ENCODE measurements at places on chromosomes 6 and 20.

GRCh38 chr20:47659904-47660601, 125.2 kb downstream of the SULF2 start:
- DNase-seq = no peak

GRCh38 chr20:63342561-63343459, 18.3 kb downstream of the CHRNA4 start:
- DNase-seq = no peak

DNA sequence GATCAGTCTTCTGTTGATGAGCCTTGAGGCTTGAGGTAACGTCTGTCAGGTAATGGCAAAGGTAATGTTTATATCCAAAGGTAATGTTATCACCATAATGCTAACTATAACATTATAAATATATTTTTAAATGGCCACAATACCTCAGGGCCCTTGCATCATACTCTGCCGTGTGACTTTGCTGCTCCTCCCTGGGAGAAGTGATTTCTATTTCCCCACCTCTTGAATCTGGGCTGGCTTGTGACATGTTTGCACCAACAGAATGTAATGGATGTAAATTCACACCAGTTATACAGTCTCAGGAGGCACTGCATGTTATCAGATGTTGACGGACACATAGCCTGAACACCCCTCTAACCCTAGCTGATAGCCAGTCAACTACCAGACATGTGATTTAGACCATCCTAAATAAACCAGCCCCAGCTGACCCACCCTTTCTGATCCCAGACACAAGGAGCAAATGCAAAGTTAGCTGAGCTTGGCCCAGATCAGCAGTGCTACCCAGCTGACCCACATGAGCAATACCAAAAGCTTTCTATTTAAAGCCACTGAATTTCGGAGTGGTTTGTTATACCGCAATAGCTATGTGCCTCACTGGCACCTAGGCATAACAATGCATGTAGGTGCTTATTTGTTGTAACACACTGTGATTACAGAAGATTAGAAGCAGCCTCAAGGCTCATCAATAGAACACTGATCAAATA, 93.8 kb upstream of the SIRPA start:
- no peak for DNase-seq

DNA sequence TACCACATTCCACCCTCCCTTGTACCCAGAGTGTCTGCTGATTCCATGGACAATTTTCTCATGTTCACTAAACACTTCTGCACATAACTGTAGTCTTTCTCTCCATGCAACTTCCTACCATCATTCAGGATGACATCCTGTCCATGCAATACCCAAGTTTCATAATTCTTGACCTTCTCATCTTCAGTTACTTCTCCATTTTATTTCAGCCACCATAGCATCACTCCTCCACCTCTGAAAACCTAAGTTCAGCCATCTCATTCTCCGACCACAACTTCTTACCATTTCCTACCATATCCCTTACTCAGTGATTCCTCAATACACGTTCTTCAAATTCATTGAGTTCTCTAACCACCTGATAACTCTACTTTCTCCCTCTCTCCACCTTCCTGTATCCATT, 216.5 kb upstream of the TENT5A start:
- DNase-seq = no peak

DNA sequence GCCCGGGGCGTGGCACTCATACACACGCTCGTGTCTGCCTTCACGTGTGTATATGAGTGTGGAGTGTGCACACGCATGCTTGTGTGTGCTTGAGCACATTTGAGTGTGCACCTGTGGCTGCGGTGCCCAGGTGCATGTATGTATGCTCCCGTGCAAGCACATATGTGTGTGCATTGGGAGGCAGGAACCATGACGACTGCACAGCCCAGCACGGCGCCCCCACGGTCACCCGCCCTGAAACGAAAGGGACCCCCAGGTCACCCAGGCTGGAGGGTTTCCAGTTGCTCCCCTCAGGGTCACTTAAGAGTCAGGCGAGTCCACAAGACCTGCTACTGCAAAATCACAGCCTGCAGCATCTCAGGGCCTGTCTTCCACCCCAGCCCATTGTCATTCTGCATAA, 94.7 kb downstream of the YTHDF1 start:
- no peak for DNase-seq

DNA sequence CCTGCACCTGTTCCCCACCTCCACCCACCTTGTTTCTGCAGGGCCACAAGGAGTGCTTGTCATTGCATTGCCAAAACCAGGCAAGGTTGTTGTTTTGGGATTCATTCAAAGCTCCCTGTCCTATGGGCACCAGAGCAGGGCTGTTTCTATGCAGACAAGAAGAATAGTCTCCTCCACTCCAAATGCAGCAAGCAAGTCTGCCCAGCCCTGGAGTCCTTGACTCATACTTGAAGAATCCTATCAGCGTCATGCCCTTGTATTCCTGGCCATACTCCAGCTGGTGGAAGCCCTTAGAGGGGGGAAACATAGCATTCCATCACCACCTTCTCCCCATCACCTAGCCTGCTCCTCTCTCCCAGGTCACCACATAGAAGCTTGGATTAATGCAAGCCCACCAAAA, 145.3 kb upstream of the ECI2 start:
- no peak for DNase-seq
